ENCODE measurements at places on chromosomes 3 and 15.

GRCh38 chr15:68373028-68373427 lies 58.9 kb downstream of the ITGA11 start:
- no peak for DNase-seq

- DNase-seq = no peak
These were observed 5.9 kb downstream of the FEM1B start for GRCh38 chr15:68283401-68283800.

DNA sequence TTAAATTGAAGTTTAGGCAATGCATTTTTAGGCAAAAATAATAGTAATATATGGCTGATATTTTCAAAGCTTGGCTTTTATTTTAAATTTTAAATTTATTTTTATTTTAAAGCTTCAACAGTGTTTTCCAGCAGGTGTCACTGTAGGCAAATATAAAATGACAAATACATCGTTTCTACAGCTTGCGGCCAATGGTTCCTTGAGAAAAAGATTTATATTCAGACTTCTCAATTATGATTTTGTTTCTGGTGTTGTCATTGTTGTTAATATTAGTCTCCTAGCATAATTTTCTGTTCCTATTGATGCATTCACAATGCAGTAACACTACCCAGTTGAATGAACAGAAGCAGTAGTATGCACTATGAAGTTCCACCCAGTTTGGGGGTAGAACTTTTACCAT lies 220.7 kb upstream of the DNAJC19 start:
- no peak for DNase-seq

GRCh38 chr3:139518306-139518705 lies 21.2 kb downstream of the RBP1 start:
- no peak for DNase-seq

GRCh38 chr15:48479751-48480150 lies 148.5 kb downstream of the DUT start:
- no peak for DNase-seq

DNA sequence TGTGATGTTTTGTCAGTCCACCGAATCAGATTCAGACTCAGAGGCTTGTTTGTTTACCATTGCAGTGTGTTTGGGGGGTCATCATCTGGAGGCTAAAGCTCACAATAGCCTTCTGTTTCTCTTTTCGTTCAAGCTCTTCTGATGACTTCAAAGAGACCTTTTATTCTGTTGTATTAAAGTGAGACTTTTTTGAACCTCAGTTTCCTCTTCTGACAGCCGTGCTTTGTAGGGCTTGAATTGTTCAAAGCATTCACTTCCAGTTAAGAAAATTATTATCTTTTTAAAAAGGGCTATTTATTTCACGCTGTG lies 1.3 kb downstream of the PXK start:
- no peak for DNase-seq

DNA sequence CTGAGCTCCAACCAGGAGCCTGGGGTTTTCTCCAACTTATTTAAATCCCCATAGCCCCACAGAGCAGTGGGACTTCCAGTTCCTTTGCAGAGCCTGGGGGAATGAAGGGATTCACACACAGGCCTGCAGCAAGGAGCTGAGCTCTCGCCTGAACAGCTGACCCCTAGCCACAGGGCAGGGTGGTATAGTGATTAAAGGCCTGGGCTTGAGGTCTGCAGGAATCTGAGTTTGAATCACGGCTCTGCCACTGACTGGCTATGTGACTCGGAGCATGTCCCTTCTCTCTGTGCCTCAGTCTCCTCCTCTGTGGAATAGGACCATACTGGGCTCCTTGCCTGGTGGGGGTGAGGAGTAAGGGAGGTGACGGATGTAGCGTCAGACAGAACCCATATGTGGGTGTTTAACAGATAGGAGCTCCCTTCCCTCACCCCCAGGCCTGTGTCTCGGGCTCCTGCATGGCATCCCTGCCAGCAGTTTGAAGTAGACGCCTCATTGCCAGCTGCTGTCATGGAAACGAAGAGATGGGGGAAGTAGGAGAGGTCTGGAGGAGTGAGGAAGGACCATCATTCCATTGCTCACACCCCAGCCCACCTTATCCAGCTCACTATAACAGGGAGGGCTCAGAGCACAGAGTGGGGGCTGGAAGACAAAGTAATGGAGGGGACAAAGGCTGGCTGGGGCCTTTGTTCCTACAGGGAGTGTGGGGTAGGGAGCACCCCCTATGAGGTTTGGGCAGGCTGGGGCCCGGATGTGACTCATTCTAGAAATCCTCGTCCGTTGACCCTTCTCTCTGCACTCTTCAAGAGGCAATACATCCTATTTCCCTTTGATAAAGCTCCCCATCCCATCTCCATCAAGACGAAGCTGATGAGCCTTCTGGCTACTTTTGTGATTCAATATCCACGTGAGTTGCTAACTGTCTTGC lies 14.8 kb downstream of the HRH1 start:
- DNase-seq = no peak

DNA sequence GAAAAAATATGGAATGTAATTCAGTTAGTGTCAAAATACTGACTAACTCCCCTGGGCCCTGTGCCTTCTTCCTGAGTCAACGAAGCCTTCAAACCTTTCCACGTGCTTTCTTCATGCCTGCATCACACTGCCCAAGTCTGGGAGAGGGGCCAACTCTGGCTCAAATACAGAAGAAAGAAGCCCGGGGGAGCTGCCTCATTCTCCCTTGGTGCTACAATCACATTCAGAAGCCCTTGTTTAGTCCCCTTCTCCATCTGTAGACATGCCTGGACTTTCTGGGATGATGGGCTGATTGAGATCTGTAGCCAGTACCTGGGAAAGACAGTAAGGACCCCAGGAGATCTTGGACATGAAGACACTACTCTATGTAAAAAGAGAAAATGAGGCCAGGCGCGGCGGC lies 77.8 kb upstream of the GSK3B start:
- DNase-seq = no peak

DNA sequence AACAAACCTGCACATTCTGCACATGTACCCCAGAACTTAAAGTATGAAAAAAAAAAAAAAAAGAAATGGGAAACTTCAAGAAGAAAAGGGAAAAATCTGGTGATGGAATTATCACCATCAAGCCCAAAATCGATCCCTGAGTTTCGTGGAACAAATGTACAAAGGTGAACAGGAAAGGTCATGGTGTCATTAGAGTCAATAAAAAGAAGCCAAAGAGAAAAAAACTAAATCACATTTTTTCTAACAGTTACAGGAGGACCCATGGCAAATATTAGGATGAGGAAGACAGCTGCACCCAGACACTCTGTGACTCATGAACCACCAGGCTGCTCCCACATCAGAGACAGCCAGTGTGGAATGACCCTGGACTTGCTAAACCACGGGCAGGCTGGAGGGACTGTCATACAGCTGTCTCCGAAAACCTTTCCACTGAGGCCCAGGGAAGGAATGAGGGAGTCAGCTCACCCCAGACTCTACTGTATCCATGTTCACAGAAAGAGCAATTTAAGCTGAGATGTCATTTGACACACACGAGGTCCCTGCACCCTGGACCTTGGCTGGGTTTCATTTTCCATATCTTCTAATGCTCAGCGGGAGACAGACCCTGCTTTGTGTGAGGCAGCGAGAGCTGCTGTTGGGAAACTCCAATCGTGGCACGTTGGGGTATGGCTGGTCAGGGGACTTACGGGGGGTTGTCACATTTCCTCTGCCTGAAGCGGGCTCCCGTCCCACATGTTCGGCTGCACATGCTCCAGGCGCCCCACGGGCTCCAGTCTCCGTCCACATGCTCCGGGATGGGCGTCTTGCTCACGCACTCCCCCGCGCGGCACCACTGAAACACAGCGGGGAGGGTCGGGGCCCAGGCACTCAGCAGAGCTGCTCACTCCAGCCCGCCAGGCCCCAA lies 210.2 kb downstream of the ADAMTS17 start:
- DNase-seq = peak; percentile 18

GRCh38 chr15:71784719-71785118 lies 25.6 kb upstream of the NR2E3 start:
- no peak for DNase-seq

DNA sequence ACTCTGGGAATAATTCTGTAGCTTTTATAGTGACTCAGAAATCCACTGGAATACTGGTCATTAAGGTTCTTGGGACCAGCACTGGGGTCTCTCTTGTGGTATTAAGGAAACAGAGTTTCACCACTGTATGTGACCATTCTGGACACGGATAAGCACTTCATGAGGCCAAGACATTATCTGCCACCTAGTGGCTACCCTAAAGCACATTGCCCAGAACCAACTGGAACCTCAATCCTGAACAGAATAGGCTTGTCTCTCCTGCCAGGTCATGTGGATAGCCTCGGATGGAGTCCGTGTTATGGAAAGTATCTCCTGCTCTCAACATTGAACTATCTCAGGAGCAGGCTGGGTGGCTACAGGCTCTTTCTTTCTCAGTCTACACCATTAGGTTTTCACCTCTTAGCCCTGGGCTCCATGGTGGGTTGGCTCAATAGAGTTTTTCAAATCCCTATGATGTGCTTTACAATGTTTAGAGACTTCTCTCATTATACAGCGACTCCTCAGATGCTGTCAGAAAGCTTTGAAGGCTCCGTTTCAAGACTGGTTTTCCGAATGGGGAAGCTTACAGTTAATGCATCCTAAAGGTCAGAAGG lies 167.6 kb upstream of the ST8SIA2 start:
- no peak for DNase-seq

- no peak for DNase-seq
These were observed 116.6 kb downstream of the SLCO3A1 start for GRCh38 chr15:91970142-91970541.

- no peak for DNase-seq
These were observed 1097.7 kb downstream of the ROBO1 start for GRCh38 chr3:78670094-78670493.

DNA sequence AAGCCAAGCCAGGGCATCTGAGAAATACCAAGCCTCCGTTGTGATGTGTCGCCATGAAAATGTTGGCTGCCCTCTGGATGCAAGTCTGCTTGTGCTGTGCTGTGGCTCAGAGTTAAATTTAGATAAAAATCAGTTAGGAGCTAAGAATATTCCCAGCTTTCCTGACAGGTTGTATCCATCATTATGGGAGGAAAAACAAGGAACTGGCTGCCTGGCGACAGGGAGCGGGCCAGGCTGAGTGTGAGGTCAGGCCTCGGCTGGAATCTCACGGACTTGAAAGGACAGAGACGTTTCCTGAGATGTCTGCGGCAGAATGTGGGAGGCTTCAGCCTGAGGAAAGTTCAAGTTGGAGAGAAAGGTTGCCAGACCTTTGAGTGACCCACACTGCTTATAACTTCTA lies 213.8 kb downstream of the THSD4 start:
- no peak for DNase-seq

DNA sequence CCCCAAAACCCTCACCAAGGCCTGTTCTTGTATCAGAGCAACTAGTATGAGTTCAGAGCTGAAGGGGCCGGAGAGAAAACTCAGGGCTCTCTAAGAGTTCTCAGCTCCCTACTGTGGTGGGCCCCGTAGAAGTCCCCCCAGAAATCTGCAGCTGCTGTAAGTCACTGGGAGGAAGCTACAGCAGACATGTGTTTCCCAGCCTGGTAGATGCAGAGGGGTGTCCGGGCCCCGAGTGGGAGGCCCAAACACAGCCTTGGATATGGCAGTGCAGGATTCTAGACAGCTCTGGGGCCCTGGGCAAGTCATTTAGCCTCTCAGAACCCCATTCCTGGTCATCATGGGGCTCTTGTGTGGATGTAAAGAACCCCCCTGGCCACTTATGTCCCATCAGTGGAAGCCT lies 39.2 kb upstream of the CSPG4 start:
- no peak for DNase-seq

DNA sequence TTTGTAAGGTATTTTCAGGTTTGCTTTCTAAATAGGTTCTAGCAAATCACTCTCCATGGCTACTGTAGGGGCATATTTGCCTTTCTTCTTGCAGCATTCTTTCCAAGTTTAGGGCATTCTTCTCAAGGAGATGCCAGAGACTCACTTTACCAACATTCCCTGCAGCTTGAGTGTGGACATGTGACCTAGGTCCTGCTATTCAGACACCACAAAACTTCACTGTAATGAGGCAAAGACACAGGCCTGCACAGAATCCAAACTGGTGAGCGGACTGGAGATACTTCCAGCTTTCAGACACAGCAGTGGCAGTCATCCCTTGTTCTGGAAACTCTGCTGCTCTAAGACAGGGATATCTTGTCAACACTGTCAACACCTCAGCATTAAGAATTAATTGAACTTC lies 146.4 kb upstream of the PFN2 start:
- DNase-seq = no peak

DNA sequence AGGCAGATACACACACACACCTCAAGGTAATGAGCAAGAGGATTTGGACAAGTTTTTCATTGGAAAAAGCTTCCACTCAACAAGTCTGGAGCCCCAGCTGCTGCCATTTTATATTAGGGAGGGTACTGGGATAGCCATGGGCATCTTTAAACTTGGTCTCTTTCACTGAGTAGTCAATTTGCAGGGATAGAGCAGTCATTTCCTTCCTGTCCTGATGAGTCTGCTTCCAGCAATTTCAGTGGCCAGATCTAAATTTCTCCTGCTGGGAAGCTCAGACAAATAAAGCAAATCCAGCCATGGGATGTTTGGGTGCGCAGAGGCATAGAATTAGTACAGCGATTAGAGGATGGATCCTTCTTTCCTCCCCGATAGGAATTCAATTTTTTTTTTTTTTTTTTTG lies 874 bp upstream of the ERC2 start:
- DNase-seq = no peak
